ENCODE measurements at places on chromosomes 2 and 18. TPM values are rescaled to one million over a fixed set of nuclear protein-coding genes. Genes with fewer than 3 reads are reported as not detected.

Gene CNGA3
- not detected for total RNA-seq

Gene TMBIM1
- 107 TPM for total RNA-seq

Gene MOGAT1
- total RNA-seq, result not detected

Gene ADGRF3
- 2.3 TPM for total RNA-seq

Gene MAP4K3
- total RNA-seq, result 12.3 TPM

DNA sequence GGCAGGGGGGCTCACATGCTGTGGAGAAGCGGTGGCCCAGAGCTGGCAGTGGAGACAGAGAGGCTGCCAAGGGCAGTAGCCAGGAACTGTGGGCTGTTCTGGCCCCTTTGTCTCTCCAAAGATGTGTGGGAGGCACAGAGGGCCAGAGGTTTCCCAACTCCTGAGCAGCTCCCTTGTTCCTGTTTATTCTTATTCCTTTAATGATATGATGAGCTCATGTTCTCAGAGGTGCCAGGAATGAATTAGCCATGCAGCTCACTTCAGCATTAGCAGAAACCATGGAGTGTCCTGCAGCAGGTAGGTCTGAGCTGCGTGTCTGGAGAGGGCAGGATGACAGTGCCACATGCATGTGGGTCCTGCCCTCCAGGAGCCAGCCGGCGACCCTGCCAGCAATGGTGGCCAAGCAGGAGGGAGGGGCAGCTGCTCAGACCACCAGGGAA lies 77.9 kb upstream of the FZD7 start:
- H3K36me3 ChIP-seq, result no peaks in the 10 kb centered on the region
- DNase-seq, result no peak
- H3K27ac ChIP-seq, result no peak overlapping the region

GRCh38 chr18:34659579-34660517 lies 50.2 kb upstream of the DTNA start:
- H3K4me3 ChIP-seq, result no peak overlapping the region
- H3K4me1 ChIP-seq, result no peaks in the 10 kb centered on the region
- peaks cover 6% of the 10 kb centered on the region for H3K27me3 ChIP-seq

DNA sequence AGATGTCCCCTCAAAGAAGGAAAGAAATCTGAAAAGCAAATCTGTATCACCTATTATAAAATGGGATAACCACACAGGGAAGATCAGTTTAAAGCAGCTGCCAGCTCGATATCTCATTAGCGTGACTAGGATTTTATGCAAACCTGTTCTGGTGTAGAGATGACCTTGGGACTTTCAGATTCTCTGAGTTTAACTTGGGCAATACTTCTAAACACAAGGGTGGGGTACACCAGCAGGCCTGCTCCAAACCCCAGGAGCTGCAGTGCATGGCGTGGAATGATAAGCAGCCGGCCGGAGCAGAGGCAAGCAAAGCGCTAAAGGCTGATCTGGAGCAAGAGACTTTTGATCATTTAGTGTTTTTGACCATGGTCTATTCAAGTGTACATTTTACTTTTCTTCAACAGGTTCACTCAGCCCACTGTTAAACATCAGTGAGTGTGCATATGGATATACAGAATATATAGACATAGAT lies 4.7 kb downstream of the SERTAD2 start:
- H3K27ac ChIP-seq, result no peak overlapping the region
- peaks cover 54% of the 10 kb centered on the region for H3K4me1 ChIP-seq
- peaks cover 4% of the 10 kb centered on the region for H3K36me3 ChIP-seq
- H3K4me3 ChIP-seq, result no peak overlapping the region

DNA sequence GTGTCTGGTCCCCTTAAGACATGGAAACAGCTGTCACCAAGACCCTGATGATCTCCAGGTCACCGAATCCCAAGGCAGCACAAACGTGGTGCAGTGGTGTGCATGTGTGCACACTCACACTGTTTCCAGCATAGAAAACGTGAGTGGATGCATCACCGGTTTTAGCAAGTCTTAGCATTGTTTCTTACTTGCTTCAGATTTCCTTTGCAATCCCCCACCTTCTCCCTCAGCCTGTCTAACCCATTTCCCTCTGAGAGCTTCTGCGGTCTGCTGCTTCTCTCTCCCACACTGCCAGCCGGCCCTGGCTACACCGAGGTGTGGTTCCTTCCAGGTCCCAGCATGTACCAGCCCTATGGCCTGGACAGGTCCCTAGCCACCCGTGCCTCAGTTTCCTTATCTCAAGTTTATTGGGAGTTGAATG lies 343.4 kb upstream of the HS6ST1 start:
- no peaks in the 10 kb centered on the region for H3K4me1 ChIP-seq
- no peaks in the 10 kb centered on the region for H3K36me3 ChIP-seq
- no peak for DNase-seq

DNA sequence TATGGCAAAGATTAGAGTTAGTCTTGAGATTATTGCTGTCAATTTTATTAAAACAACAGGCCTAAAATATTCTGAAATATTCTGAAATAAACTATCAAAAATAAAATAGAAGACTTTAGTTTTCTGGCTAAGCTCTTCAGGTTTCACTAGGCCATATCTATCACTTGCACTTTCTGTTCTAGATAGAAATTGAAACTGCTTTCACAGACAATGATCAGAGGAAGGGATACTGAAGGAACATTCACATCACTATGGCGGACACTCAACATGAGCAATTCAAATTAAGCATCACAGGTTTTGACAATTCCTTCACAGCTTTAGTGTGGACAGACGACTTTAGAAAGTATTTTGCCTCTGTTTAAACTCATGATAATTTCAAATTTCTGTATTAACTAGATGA lies 586.4 kb upstream of the REG3G start:
- H3K4me3 ChIP-seq, result no peak overlapping the region
- H3K27ac ChIP-seq, result no peak overlapping the region
- no peaks in the 10 kb centered on the region for H3K4me1 ChIP-seq
- H3K36me3 ChIP-seq, result no peaks in the 10 kb centered on the region
- no peak for DNase-seq
- no peaks in the 10 kb centered on the region for H3K27me3 ChIP-seq

- DNase-seq, result no peak
- no peaks in the 10 kb centered on the region for H3K4me1 ChIP-seq
- no peak overlapping the region for H3K27ac ChIP-seq
- no peak overlapping the region for H3K4me3 ChIP-seq
- H3K36me3 ChIP-seq, result no peaks in the 10 kb centered on the region
- H3K27me3 ChIP-seq, result peaks cover 8% of the 10 kb centered on the region
Measured at GRCh38 chr18:74477771-74478170, 18.4 kb upstream of the CNDP2 start.

- peaks cover 13% of the 10 kb centered on the region for H3K36me3 ChIP-seq
- DNase-seq, result no peak
- peaks cover 63% of the 10 kb centered on the region for H3K4me1 ChIP-seq
- peak overlapping the region; percentile 45 for H3K27ac ChIP-seq
Measured at GRCh38 chr2:172098650-172099471, 3.8 kb downstream of the DLX2 start.

- peaks cover 29% of the 10 kb centered on the region for H3K4me1 ChIP-seq
- DNase-seq, result peak; percentile 12
- H3K36me3 ChIP-seq, result peaks cover 31% of the 10 kb centered on the region
- H3K4me3 ChIP-seq, result no peak overlapping the region
Measured at GRCh38 chr2:70991142-70991541, 3.5 kb downstream of the TEX261 start.

DNA sequence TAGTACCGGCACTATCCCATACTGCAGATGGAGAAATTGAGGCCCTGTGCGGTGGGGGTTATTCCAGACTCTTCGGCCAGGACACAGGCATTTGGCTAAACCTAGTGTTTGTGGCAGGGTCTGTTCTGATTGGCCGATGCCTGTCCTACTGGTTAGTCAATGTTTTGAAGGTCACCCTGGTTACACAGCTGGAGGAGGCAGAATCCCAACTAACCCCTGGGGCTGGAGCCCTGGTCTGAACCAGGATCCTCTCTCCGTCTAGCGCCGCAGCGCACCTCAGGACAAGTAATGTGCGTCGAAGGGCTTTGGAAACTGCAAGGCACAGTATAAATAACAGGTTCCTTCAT lies 19.4 kb downstream of the TEX44 start:
- H3K4me3 ChIP-seq, result no peak overlapping the region
- H3K36me3 ChIP-seq, result no peaks in the 10 kb centered on the region
- H3K27ac ChIP-seq, result peak overlapping the region; percentile 88
- peaks cover 35% of the 10 kb centered on the region for H3K4me1 ChIP-seq

- peak; percentile 46 for DNase-seq
- H3K27me3 ChIP-seq, result no peaks in the 10 kb centered on the region
- H3K36me3 ChIP-seq, result no peaks in the 10 kb centered on the region
- H3K4me1 ChIP-seq, result peaks cover 65% of the 10 kb centered on the region
Measured at GRCh38 chr2:216350214-216350791, 22.0 kb downstream of the MARCHF4 start.

GRCh38 chr18:49238433-49239042 lies 221.9 kb downstream of the DYM start:
- no peaks in the 10 kb centered on the region for H3K4me1 ChIP-seq
- no peak for DNase-seq
- H3K36me3 ChIP-seq, result peaks cover 9% of the 10 kb centered on the region
- no peaks in the 10 kb centered on the region for H3K27me3 ChIP-seq

- H3K27me3 ChIP-seq, result peaks cover 7% of the 10 kb centered on the region
- H3K27ac ChIP-seq, result no peak overlapping the region
- no peaks in the 10 kb centered on the region for H3K4me1 ChIP-seq
- H3K36me3 ChIP-seq, result no peaks in the 10 kb centered on the region
Measured at GRCh38 chr2:234998404-234999211, 46.8 kb downstream of the SH3BP4 start.

DNA sequence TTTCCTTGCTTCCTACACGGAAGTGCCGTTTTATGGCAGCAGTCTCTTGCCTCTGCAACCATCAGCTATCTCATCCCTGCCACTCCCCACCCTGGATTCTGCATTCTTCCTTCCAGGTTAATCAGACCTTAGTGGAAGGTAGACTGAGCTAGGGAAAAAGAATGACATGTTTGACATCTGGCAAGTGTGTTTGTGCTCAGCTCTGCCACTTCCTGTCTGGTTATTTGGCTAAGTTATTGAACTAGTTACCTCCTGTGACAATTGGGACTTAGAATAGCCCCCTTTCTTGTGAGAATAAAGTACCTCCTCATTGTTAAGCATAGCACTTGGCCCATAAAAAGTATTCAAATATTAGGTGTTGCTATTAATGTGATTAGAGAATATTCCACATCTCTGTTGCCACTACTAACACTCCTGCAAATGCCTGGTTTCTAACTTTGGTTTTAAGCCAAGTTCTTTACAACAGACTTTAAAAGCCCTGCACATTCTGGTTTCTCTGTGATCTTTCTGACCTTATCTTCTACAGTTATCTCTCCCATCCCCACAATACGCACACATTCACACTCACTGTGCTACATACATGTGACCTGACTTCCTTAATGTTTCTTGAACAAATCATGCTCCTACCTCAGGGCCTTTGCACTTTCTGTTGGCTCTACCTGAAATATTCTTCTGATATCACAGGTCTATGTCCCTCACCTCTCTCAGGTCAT lies 10.8 kb upstream of the MAPRE2 start:
- peaks cover 9% of the 10 kb centered on the region for H3K36me3 ChIP-seq
- peak overlapping the region; percentile 67 for H3K4me3 ChIP-seq
- H3K27me3 ChIP-seq, result no peaks in the 10 kb centered on the region
- H3K27ac ChIP-seq, result peak overlapping the region; percentile 89
- peaks cover 27% of the 10 kb centered on the region for H3K4me1 ChIP-seq
- peak; percentile 26 for DNase-seq
